ENCODE measurements at places on chromosomes 11 and 22.

- no peak for DNase-seq
These were observed 100.9 kb downstream of the MRTFA start for GRCh38 chr22:40535642-40536041.

DNA sequence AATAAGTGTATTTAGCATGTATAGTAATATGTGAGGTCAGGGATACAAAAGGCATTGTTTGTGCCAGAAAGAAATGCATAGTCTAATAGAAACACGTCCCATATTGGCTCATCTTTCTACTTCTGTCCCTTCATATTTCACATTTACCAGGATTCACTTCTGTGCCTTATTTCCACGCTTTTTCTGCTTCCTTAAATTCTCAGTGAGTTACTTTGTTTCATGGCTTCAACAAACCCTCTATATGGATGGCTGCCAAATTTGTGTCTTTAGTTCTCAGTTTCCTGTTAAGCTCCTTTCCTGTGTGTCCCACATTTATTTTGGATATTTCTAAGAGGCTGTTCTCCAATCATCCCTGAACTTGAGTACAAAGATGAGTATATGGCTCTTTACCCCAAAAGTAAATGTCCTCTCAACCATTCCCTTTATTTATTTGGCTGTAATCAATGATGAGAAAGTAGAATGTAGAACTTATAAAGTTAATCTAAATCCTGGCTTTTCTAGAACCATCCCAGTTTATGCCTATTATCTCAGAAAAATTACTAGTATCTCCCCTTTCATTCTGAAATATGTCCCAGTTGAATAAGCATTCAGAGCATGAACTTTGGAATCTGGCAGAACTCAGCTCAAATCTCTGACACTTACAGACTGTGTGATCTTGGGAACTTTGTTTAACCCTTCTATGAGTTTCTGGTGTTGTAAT, 23.5 kb downstream of the OR8B12 start:
- no peak for DNase-seq

DNA sequence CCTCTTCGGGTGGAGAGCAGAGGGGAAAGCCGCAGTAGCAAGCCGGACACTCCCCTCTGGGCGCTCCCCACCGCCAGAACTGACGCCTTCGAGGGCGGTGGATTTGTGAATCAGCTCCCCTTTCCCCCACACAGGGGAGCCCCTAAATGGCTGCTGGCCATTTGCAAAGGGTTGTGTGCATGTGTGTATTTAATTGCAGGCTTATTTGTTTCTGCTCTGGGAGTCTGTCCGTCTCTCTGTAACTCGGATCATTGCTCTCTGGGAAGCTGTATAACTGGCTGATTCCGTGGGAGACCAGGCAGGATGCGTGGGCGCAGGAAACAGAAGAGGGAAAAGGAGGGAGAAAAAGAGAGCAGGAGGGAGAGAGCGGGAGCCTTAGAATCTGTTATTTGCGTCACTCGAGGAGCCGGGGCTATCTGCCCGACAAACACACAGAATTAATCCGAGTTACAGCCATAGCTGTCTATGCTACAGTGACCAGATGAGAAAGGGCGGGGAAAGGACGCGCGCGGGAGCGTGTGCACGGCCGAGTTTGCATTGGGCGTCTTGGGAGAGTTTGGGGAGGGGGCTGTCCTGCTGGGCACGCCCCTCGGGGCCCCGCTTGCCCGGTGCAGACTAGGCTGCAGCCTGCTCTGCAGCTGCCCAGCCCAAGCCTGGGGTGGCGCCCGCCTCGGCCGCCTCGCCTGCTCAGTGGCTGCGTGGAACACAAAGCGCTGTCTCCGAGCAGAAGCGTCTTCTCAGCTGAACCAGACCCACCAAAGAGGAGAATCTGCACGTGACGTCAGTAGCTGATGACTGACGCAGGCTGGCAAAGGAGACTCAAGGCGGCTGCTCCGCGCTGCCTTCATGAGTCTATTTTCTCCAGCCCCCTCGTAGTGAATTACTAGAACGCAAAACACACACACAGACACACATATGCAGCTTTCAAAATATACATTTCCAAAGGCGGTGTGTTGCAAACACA, 105.3 kb upstream of the HSD17B12 start:
- no peak for DNase-seq

- DNase-seq: no peak
These were observed 328.8 kb downstream of the TBC1D22A start for GRCh38 chr22:47091246-47091651.

DNA sequence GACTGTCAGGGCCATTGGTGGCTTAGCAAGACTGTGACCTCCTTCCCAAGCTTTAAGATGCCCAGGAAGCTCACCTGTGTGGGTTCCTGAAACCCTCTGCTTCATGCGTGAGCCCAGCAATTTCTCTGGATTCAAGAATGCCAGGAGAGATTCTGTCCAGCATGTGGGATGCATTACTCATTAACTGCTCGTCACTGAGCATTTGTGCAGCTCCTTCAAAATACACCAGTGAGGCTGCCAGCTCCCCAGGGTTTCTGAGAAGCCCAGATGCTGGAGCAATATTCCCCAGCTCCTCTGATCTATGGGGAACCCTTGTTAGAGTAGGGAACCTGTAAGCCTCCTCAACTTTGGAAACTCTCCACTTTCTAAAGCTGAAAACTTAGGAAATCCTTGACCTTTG, 126.5 kb downstream of the CHST1 start:
- no peak for DNase-seq

Data from CD4-positive, alpha-beta T cell treated with Interleukin-21 for 1 hour (primary cell).